Amygdala (tissue), 56 donors: ENCODE measurements at places on chromosomes 1 and 21.
A peak's percentile ranks its signal among the peaks of the same experiment; 100 is the strongest.

DNA sequence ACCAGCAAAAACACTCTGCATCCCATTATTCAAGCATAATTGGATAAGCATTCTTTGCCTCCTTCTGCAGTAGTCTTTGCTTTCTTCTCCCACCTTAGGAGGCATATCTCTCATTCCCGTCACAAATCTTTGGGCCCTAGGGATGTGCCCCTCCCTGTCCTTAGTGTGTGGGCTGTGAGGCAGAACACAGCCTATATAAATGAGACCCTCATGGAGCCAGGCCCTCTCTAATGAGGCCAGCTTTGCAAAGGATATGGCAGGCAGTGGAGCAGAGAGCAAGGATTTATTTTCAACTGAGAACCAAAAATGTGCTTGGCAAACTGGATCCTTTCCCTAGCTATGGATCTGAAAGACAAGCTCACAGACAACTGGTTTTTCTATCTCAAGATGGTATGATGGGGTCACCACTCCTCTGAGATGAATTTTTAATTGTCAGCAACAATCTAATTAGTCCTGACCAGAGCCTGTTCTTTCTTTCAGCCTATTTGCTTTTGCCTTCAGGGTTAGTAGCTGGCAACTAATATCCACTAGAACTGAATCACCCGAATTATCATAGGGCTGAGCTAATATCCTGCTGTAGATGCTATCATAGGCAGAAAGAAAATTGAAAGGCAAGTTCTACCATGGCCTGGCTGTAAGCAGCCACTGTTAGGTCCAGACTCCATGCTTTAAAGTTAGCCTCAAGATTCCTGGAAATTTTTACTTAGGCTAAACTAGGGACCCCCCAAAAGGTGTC is 134.2 kb downstream of the SYT2 start:
- DNase-seq: no peak

DNA sequence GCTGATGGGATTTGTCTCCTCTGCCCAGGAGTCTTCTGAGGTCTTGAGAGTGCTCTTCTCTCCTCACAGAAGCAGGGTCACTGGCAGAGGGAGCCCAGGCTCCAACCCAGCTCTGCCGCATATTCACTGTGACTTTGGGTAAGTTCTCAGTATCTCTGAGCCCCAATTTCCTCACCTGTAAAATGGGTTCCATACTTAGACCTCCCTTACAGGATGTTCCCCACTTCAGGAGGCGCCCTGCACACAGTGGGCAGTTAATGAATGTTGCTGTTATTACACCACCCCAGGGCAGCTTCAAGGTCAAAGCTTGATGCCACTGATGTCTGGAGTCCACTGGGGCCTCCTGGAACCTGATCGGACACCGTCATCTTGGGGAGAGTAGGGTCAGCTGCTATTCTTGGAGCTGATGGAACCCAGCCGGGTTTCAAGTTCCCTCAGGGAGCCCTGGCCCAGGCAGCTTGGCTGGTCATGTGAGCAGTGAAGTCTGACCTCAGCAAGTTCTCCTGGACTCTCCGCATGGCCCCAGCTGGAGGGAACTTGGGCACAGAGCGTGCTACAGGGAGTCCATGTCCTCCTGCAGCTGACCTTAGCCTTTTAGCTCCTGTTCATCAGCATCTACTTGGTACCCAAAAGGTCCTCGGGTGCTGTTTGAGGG is 21.8 kb downstream of the COA7 start:
- DNase-seq: peak; percentile 19

DNA sequence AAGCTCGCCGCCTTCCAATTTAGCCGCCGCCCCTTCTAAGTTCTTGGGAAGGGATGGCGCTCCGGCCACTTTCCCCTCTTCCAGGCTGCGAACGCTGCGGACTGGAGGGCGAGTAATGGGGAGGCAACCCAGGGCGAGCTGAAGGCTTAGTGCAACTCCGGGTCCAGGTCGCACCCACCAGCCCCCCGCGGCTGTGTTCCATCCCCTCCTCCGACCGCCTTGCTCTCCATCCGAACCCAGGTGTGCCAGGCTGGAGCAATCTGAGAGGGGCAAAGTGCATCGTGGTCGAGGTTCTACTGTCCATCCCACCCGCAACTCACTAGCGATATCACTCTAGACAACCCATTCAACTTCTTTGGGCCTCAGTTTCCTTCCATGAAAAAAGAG is 13.4 kb downstream of the PAX7 start:
- no peak for DNase-seq

GRCh38 chr1:211653959-211654496 is 21.4 kb downstream of the NEK2 start:
- DNase-seq: no peak

- no peak for DNase-seq
Measured at GRCh38 chr21:31556662-31557061, 102.8 kb upstream of the SOD1 start.

DNA sequence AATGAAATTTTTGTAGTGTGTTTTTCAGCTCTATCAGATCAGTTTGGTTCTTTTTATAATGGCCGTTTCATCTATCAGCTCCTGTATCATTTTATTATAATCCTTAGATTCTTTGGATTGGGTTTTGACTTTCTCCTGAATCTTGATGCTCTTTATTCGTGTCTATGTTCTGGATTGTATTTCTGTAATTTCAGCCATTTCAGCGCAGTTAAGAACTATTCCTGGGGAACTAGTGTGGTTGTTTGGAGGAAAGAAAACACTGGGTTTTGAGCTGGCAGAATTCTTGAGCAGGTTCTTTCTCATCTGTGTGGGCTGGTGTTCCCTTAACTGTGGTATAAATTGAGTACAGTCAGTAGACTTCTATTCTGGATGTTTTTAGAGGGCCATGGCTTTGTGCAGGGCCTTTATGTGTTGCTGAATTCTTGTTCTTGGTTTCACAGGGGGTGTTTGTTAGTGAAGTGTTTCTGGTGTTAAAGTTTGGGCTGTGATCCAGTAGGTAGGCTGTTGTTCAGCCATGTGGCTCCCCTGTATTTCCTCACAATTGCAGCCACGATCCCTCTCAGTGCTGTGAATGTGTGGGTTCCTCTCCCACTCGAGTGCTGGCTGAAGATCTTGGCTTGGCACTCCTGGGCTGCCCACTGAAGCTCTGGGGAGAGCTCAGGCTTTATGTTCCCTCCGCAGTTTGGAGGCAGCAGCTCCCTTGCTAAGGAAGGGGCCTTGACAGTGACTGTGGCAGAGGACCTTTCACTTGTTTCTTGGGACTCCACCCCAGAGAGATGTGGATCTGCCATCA is 56.0 kb upstream of the CCDC190 start:
- DNase-seq: peak; percentile 9

DNA sequence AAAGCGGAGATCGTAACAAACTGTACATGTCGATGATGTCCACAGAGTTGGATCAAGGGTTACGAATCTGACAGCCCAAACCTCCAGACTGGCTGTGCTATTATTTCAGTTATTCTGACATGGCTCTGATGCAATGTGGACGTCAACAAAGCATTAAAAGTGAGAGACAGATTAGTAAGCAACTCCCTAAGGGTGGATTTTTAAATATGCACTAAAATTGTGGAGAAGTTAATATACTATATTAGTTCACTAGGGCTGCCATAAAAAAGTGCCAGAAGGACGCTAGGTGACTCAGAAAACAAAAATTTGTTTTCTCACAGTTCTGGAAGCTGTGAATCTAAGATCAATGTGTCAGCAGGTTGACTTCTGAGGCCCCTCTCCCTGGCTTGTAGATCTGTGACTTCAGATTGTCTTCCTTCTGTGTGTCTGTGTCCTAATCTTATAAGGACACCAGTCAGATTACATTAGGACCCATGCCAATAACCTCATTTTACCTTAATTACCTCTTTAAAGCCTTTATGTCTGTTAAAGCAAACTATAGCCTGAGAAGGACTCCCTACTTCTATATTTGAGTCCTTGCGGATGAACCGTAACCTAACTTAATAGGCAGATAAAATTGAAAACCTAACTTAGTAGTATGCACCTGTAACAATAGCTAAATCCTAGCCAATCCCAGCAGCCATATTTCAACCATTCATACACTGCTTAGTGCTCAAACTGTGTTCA is 66.0 kb upstream of the BACH1 start:
- DNase-seq: no peak

DNA sequence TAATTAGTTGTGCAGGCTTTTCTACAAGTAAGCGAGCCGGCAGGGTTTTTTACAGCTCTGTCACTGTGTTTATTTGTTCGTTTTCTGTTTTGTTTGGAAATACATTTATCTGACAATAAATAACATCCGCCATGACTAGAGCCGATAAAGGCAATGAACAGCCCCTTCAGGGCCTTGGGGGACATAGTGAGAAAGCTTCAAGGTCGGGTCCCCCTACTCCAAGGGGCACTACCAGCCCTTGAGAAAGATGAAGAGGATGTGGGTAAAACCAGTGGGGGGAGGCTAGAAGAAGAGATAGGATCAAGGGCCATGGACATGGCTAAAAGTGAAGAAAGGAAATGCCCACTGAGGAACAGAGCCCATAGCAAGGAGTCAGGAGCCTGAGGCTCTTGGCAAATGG is 38.5 kb upstream of the CTTNBP2NL start:
- DNase-seq: no peak

GRCh38 chr1:39130325-39130724 is 74.2 kb upstream of the MACF1 start:
- DNase-seq: no peak

DNA sequence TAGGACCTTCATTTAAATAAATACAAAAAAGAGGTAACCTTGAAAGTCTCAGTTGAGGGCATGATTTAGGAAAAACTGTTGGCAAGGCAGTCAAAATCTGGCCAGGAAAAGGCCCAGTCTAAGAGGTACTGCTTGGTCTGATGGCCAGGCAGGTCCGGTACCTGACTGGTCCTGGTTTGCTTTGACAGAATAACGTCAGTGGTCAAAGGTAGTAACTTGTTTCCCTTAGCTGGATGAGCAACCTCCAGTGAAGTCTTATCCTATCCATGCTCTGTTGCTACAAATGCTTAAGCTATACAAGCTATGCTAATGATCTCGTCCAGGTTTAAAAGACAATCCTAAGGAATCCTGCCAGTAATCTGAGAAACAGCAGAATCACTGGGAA is 85.0 kb downstream of the PGBD5 start:
- DNase-seq: no peak

DNA sequence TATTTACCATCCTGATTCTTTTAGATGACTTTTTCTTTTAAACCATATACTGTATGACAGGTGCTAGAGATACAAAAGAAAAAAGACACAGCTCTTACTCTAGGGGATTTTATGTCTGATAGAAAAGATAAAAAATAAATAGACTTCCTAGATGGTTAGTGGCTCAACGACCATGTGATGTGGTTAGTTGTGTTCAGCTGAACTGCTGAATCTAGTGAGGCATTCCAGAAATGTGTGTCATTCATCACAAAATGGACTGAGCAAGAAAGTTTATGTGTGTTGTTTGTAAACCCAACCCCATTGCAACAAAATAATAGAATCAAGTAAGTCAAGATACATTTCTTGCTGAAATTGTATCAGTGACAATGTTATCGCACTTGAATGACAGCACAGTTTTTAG is 205.8 kb upstream of the LYPLAL1 start:
- no peak for DNase-seq

DNA sequence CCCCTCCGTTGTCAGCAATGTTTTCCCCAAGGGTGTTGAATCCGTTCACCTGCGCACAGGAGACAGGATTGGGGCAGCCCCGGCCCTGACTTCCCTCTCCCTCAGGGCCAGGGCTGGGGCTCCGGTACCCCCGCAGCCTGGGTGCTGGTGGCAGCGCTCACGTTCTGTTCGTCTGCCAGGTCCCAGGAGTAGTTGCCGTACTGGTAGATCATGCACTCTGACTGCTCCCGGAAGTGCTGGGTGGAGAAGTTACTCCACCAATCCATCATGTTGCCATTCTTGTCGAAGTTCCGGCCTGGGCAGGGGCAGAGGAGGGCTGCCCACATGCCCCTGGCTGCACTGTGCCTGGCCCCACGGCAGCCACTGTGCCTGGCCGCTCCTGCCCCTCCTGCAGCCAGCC is 6.1 kb downstream of the PRXL2B start:
- no peak for DNase-seq

- no peak for DNase-seq
Measured at GRCh38 chr21:42575111-42575510, 61.5 kb downstream of the SLC37A1 start.

GRCh38 chr21:22020221-22020620 is 1022.0 kb downstream of the NCAM2 start:
- no peak for DNase-seq

DNA sequence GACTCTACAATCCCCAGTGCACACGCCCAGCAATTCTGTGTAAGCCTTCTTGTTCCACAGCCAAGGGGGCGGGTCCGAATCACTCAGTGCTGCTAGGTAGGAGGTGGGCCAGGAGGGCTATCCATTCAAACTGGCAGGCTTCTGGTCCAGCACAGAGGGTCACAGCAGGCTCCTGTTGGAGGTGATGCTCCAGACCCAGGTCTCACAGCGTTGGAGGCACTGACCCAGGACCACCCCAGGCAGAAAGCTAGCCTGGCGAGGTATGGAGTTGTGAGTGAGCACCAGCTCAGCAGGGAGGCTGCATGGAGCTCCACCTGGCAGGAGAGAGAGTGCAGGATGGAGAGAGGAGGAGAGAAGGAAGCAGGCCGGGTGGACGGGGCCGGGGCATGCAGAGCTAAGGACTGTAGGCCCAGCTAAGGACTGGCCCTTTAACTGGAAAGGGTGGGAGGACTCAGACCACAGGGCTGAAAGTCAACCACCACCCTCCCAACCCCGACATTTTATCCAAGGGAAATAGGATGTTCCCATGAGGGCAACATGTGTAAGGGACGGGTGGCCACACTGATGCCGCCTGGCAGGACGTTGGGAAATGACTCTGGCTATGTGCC is 38.7 kb downstream of the GPR161 start:
- no peak for DNase-seq

DNA sequence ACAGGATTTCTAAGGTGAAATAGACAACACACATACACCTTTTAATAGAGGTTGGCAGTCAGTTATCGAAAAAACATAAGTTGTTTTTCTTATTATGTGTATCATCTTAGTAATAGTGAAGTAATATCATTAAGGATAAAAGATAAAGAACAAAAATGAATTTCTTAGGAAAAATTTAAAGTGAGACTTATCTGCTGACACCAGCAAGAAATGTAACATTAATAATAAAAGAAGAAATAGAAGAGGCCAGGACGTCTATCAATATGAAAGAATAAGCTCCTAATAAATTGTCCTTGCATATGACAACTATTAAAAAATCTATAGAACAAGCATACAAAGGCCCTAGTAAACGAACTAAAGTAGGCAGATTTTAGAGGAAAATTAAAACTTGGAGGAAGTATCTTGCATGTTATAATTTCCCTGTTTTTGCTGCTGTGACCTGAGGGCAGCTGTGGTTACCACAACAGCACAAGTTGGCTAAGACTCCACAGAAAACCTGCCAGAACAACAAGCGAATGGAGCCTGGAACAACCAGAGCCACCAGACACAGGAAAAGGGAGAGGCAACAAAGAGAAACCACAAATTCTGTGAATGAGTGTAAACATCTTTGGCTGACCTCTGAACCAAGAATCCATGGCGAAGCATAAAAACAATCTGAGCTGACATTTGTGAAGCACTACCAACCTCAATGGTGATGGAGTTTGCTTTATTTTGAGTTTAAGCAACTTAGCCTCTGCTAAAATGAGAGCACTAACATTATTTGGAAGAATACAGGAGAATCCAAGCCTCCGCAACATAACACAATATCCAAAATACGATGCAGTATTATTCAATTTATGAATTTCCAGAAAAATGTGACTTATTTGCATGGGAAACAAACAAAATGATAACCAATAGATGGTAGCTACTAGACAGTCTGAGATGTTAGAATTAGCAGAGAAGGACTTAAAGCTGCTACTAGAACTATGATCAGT is 207.5 kb downstream of the KCNT2 start:
- DNase-seq: no peak
